Coronary artery (tissue), 2 donors: ENCODE measurements at places on chromosomes 1 and 21.

GRCh38 chr1:230327892-230328284, 98.2 kb downstream of the PGBD5 start:
- no peak for DNase-seq

DNA sequence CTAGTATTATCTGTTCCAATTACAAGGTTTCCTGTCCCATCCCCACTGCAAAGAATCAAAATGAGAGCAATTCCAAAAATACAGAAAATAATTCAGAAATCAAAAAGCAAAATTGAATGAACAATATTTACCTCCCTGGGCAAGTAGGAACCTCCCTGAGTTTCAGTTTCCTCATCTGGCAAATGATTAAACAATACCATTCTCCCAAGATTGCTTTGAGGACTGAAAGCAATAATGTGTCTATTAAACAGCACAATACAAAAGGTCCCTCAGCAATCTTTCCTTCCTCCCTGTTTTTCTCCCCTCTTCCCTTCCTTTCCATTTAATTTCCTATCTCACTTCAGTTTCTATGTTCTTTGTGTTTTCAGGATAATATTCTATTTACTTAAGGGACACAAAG, 171.0 kb downstream of the ZC3H11B start:
- DNase-seq: no peak

DNA sequence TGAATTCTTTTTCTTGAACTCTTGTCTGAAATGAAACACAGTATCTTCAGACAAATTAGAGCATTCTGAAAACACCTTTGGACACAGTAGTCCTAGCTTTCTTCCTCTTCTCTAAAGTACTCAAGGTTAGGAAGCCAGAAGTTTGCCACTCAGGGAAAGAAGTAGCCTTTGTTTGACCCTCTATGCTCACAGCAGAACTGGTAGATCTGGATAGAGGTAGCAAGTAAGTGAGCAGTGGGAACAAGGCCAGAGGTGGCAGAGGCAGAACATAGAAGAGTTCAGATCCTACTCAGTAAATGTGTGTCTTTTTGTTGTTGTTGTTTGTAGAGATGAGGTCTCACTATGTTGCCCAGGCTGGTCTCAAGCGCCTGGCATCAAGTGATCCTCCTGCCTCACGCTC, 7.4 kb upstream of the PIGR start:
- DNase-seq: no peak

DNA sequence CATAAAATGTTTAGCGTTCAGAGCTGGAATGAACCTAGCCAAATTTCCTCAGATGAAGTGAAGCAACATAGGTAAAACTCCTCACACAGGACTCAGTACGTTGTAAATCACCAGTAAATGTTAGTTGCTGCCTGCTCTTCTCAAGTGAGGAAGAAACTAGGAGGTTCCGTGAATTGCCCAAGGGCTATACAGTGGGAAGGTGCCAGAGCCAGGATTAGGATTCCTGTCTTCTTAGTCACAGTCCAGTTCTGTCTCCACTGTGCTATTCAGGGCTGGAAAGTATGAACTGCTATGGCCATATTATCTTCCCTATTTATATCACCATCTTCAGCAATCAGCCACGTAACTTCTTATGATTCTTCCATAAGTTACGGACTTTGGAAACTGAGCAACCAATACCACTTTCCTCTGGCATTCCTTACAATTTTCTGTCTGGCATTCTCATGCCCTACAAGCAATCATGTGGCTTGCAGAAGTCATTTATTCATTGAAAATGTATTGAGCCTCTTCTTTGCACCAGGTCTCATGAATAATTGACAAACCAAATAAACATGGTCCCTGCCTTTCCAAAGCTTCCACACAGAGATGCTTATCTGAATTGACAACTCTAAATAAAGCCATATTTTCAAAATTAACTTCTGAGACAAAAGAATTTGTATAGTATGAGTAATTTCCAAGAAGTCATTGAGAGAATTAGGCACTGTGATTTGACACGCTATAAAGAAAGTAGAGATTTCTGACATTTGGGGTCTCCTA, 271.6 kb upstream of the SGIP1 start:
- no peak for DNase-seq
